ENCODE measurements at places on chromosomes 1 and 21. TPM values are rescaled to one million over a fixed set of nuclear protein-coding genes. Genes with fewer than 3 reads are reported as not detected.

- no peak for DNase-seq
Observed at GRCh38 chr1:235907187-235907896, 40.6 kb upstream of the LYST start.

- no peak for DNase-seq
Observed at GRCh38 chr1:94100785-94101612, 19.9 kb downstream of the ABCA4 start.

The AUNIP gene
- total RNA-seq = 0.88 TPM

The RCC1 gene
- 32.1 TPM for total RNA-seq

GRCh38 chr21:27759091-27759659, 792.3 kb upstream of the ADAMTS5 start:
- no peak for DNase-seq

- DNase-seq = no peak
Observed at GRCh38 chr1:27931759-27932158, 3.0 kb upstream of the SMPDL3B start.

- DNase-seq = no peak
Observed at GRCh38 chr1:8021676-8022266, 4.3 kb downstream of the ERRFI1 start.

GRCh38 chr1:87894062-87894461, 565.4 kb downstream of the LMO4 start:
- no peak for DNase-seq

DNA sequence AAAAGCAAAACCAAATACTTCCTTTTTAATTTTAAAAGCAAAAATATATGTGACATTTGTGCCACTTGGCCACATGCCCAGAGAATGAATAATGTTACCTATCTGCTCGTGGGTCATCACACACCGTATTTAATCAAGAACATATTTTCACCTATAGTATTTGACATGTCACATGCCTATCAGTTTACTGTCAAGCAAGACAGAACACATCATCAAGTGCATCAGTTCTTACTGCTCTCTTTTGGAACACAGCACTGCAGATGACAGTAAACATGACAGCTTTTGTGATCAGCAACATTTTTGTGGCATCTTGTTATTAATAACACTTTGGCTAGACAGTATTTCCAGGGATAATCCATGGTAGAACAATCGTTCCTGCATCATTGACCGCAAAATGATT, 134.4 kb downstream of the LRRC7 start:
- no peak for DNase-seq

DNA sequence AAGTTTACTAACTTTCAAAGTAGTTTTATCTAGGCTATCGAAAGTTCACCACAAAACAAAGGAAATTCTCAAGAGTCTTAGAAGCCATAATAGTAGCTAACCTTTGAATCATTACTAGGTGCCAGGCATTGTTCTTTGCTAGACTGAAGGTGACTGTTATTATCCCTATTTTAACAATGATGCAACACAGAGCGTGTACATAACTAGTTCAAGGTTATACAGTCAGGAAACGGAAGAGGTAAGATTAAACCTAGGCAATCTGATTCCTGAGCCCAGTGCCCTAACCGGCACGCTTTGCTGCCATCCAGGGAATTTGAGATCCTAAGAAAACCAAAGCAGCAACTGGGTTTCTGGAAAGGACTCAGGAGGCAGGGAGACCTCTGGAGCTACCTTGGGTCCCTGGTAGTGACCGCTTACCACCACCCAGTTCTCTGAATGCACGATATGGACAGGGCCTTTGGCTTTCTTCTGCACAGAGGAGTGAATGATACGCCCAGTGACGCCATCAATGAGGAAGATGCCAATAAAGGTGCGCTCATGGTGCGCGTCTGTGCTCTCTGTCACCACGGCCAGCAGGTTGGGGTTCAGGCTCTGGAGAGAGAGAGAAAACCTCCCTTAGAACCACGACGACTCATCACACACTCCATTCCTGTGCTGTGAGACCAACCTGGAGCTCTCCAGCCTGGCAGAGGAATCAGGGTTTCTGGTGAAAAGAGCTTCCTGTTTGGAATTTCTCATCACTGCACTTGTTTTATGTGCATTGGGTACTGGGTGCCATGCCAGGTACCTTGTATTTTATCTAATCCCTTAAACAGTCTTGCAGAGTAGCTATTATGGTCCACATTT, 13.1 kb upstream of the UBR4 start:
- DNase-seq = peak; percentile 57
